Activated CD4-positive, alpha-beta T cell treated with anti-CD3 and anti-CD28 coated beads, Interleukin-2, amount 10 ng/mL, durations not matched to agents 7 days and 5 days (primary cell): ENCODE measurements at places on chromosomes 11 and 22. TPM values are rescaled to one million over a fixed set of nuclear protein-coding genes. Genes with fewer than 3 reads are reported as not detected.

- no peak for DNase-seq
Observed at GRCh38 chr11:1805525-1805924, 29.3 kb upstream of the SYT8 start.

- no peak for DNase-seq
Observed at GRCh38 chr11:74043450-74043849, 34.6 kb upstream of the UCP3 start.

GRCh38 chr11:112161012-112161411 is 2.9 kb downstream of the IL18 start:
- DNase-seq, result no peak

- no peak for DNase-seq
Observed at GRCh38 chr22:19565382-19566278, 41.4 kb upstream of the CLDN5 start.

GRCh38 chr11:33377412-33378370 is 120.5 kb downstream of the HIPK3 start:
- no peak for DNase-seq

DNA sequence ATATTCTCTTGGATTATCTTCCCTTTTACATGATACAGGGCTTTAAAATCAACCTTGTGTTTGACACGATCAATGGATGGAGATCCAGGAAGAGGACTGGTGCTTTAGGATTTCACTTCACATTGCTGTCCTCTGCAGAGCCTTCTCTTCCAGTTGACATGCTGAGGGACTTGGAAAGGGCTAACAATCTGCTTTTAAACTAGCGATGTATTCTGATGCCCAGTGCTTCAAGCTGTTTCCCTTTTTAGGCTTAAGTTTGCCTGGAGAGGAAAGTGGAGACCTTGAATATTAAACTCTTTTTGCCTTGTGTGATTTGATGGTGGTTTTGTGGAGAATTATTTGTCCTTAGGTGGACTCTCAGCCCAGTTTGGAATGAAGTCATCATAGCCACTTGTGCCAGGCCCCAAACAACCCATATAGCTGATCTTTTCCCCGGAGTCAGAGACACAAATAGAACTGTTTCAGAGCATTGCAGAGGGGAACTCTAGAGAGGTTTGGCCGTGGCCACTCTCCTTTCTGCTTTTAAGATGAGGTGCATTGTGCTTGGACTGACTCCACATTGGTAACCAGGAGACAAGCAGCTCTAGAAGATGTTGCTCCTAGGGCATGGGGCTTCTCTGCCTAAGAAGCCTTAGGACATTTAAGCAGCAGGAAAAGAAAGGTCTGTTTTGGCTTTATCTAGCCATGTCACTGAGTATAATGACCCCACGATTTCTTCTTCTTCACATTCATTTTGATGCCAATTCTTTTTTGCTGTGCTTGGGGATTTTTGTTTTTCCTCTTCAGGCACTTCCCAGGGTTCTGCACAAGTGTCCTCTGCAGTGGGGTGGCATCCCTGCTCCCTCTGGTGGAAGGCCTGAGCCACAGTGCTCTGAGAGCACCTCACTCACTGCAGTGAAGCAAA is 152.8 kb downstream of the NCAM1 start:
- no peak for DNase-seq

- DNase-seq, result no peak
Observed at GRCh38 chr11:102950622-102951081, 4.9 kb downstream of the MMP13 start.

DNA sequence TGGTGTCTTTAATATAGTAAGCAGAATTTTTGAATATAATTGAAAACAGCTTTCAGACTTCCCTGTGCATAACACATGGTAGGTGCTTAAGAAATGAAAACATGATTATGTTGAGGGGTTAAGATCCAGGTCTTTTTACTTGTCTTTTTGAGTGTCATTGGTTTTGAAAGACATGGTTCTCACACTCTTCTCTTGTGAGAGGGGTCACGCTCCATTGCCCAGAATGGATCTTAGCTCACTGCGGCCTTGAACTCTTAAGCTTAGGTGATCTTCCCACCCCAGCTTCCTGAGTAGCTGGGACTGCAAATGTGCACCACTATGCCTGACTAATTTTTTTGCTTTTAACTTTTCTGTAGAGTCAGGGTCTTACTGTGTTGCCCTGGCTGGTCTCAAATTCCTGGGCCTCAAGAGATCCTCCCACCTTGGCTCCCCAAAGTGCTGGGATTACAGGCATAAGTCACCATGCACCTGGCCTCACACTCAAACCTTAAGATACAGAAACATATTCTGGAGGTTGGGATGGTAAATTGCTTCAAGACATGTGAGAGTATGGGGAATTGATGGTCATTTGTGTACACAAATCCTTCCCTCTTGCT is 1.4 kb downstream of the SPCS2 start:
- DNase-seq, result no peak

DNA sequence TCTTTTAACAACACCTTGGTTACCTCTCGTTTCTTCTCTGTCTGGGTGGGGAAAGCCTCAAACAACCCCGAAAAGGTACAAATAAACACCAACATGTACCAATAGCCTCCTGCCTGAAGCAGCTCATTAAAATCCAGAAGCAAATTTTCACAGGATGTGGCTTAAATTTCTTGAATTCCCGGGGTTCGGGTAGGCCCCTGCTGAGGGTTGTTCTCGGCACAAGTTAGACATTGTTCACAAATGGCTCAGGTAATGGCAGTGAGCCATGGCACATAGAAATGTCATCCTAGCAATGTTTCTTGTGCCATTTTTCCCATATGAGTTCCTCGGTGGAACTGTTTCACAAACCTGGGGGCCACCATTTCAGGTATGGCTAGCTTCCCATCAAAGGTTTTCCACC is 19.7 kb upstream of the GLYATL1 start:
- no peak for DNase-seq

- no peak for DNase-seq
Observed at GRCh38 chr22:22941831-22942510, 54.4 kb downstream of the IGLL5 start.

GRCh38 chr11:125552927-125553326 is 16.4 kb upstream of the EI24 start:
- no peak for DNase-seq

- no peak for DNase-seq
Observed at GRCh38 chr11:126588630-126589491, 233.4 kb downstream of the ST3GAL4 start.

DNA sequence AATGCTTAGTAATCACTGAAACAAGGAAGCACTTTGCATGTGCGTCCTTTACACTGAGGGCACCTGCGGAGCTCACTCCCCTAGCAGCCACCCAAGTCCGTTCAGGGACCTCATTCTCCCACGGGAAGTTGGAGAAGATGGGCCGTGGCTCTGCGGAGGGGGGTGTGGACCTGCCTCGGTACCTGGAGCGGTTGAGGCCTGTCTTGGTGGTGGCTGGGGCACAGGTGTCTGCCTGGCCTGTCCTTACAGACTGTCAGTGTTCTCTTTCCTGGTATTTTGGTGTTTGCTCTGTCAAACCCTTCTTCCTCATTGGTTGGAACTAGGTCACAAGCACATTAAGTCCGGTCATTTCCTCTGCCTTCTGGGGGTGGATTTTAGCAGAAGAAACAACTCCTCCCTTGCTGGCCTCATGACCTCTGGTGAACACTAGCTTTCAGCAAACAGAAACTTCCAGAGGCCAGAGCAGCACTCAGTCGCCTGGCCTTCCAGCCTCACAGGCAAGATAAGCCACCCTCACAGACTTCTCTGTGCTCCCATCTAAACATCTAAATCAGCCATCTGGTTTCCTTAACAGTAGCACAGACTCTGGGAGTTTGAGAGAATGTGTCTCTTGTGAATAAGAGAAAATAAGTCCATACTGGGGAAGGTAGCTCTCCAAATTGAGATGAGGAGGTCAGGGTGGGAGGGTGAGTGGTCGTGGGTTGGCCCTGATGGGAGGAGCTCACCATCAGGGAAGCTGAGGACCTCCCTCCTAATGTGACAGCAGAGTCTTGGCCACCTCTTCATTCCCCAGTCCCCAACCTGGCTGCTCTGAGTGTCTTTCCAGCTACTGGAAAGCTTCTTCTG is 8.6 kb downstream of the SNAP29 start:
- DNase-seq, result no peak

DNA sequence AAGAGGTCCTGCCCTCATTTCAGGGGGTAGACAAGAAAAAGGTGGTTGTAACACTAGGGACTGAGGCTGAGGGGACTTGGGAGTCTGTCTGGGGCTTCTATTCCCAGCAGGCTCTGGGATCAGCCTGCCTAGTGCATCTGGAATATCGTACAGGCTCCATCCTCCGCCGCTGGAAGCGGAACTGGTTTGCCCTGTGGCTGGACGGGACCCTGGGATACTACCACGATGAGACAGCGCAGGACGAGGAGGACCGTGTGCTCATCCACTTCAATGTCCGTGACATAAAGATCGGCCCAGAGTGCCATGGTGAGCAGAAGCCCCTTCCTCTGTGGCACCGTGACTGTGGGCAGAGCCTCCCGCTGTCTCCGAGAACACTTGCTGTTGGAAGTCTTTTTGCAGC is 4.0 kb downstream of the PLEKHB1 start:
- DNase-seq, result no peak

The CEND1 gene
- 0.20 TPM for total RNA-seq

The SYT13 gene
- total RNA-seq, result not detected

The POLD3 gene
- total RNA-seq, result 52.6 TPM

The KRTAP5-9 gene
- 0.35 TPM for total RNA-seq

The OR6A2 gene
- not detected for total RNA-seq

The BTBD18 gene
- total RNA-seq, result not detected

The IL10RA gene
- 187 TPM for total RNA-seq

The WT1 gene
- total RNA-seq, result not detected
